ENCODE measurements at places on chromosomes 3 and 15.

DNA sequence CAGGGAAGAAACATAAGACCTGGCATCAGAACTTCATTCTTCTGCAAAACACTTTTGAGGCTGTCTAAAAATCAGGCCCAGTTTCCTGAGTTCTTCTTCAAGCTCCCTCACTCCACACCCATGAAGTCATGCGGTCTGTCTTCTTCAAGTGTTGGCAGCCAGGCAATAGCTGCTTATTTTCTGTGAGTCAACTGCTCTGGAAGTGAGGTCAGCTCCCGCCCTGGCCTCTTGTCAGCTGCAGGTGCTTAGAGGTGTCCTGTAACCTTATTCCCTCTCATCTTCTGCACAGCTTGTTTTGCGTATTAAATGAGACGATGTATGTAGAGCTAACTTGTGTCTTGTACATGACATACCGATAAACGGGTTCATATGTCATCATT is 226.1 kb downstream of the ADAMTS17 start:
- DNase-seq: peak; percentile 67

GRCh38 chr3:122991236-122991985 is 36.2 kb downstream of the SEMA5B start:
- DNase-seq: no peak

DNA sequence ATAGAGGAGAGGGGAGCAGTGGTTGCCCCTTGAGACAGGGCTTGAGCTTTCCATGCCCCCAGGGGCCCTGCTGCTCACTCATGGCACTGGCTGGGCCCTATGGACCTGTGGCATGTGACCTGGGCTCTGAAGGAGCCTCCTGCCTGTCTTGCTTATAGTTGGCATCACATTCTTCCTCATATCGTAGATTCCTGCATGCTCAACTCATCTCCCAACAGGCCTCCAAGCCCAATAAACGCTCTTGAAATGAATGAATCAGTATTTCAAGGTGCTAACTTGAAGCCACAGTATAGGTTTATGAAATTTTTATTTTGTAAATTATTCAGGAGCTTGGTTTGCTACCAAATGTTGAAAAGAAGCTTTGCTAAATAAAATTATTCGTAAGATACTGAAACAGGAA is 93.3 kb upstream of the SLC7A14 start:
- no peak for DNase-seq

GRCh38 chr15:43920815-43921214 is 94.0 kb downstream of the WDR76 start:
- DNase-seq: peak; percentile 41

DNA sequence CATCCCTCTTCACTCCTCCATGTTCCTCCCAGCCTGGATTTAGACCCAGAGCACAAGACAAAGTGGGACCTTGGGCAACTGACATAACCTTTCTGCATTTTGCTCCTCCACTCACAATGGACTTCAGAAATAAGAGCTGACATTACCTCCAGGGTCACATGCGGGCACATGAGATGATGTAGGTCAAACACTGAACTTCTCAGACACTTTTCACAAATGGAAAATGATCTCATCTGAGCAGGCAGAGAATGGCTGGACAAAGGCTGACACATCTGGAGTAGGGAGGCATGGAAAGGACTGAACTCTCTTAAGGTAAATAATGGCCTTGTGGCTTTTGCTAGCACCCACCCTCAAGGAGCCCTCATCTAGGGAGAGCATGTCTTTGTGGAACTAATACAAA is 849.2 kb upstream of the CFAP20DC start:
- DNase-seq: no peak

- no peak for DNase-seq
Observed at GRCh38 chr15:37090543-37091175, 9.7 kb downstream of the MEIS2 start.

DNA sequence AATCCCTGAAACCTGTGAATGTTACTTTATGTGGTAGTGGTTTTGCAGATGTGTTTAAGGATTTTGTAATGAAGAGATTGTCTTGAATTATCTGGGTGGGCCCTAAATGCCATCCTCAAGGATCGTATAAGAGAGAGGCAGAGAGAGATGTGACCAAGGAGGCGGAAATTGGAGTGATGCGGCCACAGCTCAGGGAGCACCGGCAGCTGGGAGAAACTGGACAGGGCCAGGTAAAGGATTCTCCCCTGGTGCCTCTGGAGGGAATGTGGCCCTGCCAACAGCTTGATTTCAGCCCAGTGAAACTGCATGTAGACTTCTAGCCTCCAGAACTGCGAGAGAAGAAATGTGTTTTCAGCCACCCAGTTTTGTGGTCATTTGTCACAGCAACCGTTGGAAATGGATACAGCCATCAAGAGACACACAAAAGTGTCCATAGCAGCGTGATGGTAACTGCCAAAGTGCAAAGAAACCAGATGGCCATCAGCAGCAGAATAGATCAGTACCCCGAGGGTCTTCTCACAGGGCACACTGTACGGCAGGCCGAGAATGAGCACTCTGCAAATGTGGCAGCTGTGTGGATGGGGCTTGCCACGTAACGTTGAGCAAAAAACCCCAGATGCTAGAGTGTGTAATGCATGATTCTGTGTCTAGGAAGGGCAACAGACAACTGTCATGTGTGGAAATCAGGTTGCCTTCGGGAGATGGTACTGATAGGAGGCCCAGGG is 12.2 kb downstream of the APBA2 start:
- DNase-seq: no peak

DNA sequence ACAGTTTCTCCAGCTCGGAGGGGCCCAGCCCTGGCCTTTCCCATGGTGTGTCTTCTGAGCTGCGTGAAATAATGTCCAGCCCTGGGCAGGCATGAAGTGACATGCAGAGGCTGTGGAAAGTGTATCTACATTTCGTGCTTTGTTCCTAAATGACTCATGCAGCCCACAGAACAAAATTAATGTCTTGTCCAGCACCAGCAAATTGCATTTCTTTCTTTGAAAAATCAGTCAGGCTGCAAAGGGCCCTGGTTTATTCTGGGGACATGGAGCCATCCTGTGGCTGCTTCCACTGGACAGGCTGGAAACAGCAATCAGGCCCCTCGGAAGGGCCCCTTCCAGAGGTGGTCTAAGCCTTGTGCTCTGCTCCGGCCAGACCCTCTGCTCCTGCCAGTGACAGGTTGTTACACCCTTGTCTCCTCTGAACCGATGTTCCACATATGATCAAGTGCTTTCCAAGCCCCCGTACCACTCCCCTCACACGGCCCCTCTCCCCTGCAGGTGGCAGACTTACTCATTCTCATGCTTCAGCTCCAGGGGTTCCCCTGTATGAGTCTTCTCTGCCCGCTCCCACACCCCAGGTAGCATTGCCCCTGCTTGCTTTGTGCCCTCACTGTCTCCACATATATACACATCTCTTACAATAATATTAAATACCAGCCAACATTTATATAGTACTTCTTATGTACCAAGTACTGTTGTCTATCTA is 33.7 kb downstream of the CRYGS start:
- no peak for DNase-seq

DNA sequence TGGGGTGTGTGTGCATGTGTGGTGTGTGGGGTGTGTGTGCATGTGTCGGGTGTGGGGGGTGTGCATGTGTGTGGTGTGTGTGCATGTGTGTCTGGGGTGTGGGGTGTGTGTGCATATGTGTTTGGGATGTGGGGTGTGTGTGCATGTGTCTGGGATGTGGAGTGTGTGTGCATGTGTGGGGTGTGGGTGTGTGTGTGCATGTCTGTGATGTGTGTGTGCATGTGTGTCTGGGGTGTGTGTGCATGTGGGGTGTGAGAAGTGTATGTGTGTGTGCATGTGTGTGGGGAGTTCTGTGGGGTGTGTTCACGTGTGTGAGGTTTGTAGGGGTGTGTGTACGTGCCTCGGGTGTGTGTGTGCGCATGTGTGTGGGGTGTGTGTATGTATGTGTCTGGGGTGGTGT is 6.7 kb upstream of the OCA2 start:
- DNase-seq: no peak

- no peak for DNase-seq
Observed at GRCh38 chr3:155335724-155336354, 42.4 kb upstream of the STRIT1 start.

- DNase-seq: no peak
Observed at GRCh38 chr3:23830869-23831484, 25.2 kb downstream of the UBE2E1 start.

GRCh38 chr15:36275656-36276055 is 303.8 kb upstream of the CDIN1 start:
- no peak for DNase-seq

DNA sequence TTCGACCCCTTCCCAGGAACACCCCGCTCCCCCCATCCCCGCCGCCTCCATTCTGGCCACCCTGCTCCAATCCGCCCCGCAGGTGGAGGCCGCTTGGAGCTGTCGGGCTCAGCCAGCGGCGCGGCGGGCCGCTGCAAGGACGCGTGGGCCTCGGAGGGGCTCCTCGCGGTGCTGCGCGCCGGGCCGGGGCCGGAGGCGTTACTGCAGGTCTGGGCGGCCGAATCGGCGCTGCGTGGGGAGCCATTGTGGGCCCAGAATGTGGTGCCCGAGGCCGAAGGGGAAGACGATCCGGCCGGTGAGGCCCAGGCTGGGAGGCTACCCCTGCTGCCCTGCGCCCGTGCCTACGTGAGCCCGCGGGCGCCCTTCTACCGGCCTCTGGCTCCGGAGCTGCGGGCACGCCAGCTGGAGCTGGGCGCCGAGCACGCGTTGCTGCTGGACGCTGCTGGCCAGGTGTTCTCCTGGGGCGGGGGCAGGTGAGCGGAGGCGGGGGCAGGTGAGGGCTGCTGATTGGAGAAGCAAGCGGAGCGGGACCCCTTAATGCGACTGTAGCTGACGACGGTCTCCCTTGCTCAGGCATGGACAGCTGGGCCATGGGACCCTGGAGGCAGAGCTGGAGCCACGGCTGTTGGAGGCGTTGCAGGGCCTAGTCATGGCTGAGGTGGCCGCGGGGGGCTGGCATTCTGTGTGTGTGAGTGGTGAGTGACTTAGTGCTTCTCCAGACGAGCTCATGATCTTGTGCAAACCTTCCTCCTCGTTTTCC is 2.5 kb downstream of the RCCD1 start:
- DNase-seq: peak; percentile 39

DNA sequence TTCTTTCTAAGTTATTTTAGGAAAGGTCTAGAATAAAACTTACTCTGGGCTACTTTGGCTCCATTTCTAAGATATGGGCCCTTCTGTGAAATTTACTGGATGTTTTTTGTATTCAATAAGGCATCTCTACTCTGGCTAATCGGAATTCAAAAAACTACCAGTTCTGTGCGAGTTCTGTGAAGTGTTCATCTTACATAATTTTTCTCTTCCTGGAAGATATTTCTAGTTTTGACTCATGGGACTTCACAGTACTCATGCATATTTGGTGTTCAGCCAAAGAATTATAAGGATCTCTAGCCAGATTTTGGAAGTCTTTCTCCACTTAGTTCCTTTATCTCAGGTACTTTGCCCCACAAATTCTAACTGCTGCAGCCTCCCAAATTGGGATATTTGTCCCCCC is 46.4 kb upstream of the MBNL1 start:
- peak; percentile 72 for DNase-seq

All from IMR-90 (cell line).